ENCODE measurements at places on chromosomes 4 and X.

DNA sequence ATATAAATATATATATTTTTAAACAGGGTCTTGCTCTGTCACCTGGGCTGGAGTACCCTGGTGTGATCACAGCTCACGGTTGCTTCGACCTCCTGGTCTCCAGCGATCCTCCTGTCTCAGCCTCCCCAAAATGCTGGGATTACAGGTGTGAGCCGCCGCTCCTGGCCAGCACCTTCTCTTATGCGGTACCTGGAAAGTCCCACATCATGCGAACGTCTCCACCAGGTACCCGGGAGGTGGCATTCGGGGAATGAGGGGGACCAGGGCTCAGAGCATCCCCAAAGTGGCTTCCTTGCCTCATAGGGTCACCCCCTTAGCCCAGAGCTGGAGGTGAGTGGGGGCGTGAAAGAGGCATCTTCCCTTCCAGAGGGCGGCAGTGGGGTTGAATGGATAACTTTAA is 84.0 kb upstream of the PPP2R3B start:
- no peak for DNase-seq

GRCh38 chr4:84496706-84497503 is 2.2 kb downstream of the NKX6-1 start:
- no peak for DNase-seq

DNA sequence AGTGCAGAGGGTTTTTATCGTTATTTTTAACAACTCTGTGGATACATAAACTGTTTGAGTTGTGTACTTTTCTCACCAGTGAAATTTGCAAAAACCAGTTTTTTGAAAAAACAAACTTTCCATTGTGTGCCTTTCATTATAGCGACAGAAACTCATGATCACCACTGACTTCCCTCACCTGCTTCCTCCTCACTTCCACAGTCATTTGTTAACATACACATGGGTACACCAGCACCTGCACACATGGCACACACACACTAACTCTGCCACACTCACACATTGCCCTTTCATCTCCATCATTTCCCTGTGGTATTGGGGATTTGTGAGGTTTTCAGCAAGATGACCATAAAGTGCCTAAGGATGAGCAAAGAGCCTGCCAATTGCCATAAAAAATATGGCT is 20.6 kb downstream of the CLDN22 start:
- no peak for DNase-seq

DNA sequence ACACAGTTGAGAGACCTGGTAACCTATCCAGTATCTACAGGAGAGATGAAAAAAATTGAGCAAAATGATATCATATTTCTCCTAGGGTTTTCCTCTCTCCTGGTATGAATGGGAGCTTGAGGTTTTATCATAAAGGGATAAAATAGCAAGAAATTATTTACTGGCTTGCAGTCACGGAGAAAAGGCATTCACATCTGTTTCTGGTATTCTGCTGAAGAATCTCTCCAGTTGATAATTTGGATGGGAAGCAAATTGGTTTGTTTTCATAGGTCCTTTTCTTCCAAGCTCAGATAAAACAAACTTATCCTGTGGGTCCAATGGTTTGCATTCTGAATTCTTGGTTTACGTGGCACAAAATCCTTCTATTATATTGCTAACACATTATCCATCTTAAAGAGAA is 83.1 kb upstream of the GYPA start:
- DNase-seq: no peak

DNA sequence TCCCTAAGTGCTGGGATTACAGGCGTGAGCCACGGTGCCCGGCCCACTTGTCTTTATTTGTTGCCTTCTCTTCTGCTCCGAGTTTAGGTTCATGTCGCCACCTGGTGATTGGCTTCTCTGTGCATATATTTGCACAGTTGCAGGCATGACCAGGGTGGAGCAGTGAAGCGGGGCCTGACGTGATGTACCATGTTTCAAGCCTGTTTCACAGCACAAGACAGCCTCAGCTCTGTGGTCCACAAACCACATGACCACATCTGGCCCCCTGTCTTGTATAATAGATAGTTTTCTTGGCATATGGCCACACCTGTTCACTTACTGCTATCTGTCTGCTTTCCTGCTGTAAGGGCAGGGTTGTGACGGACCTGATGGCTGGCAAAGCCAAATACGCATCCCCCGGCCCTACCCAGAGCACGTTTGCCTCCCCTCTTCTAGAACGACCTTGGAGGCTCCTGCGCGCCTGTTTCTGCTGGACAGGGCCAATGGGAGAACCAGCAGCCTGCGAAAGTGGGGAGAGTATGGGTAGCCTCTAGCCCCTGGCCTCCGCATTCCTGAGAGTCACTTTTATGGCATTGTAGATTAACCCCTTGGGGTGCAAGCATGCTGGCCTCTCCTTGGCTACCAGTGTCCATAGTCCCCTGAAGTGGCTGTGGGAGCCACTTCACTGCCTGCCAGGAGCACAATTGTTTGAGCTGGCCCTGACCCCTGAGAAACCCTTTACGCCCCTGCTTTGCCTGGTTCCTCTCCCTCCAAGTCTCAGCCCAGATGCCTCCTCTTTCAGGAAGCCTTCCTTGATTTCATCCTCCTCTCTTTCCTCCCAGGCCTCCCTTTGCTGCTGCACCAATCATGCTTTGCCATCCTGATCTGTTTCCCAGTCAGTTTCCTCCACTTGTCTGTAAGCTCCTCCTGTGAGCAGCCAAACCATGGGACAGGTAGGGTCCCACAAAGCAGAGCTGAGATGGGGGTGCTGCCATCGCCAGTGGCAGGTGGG is 6.0 kb upstream of the SH3TC1 start:
- DNase-seq: peak; percentile 19

DNA sequence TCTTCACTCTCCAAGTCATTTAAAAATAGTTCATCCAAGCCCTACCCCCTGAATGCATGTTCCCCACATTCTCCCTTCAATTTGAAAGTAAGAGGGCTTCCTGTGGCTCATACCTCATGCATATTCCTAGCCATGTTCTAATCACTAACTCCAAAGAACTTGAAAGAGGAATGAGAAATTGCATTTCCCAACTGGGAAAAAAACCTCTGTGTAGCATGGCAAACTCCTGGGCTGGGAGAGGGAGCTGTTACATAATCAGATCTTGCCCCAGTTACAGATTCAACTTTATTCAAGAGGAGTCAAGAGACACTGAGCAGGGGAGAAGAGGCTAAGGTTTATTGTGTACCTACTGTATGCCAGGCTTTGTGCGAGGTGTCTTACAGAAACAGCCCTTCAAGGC is 90.2 kb downstream of the SLC2A9 start:
- DNase-seq: no peak

DNA sequence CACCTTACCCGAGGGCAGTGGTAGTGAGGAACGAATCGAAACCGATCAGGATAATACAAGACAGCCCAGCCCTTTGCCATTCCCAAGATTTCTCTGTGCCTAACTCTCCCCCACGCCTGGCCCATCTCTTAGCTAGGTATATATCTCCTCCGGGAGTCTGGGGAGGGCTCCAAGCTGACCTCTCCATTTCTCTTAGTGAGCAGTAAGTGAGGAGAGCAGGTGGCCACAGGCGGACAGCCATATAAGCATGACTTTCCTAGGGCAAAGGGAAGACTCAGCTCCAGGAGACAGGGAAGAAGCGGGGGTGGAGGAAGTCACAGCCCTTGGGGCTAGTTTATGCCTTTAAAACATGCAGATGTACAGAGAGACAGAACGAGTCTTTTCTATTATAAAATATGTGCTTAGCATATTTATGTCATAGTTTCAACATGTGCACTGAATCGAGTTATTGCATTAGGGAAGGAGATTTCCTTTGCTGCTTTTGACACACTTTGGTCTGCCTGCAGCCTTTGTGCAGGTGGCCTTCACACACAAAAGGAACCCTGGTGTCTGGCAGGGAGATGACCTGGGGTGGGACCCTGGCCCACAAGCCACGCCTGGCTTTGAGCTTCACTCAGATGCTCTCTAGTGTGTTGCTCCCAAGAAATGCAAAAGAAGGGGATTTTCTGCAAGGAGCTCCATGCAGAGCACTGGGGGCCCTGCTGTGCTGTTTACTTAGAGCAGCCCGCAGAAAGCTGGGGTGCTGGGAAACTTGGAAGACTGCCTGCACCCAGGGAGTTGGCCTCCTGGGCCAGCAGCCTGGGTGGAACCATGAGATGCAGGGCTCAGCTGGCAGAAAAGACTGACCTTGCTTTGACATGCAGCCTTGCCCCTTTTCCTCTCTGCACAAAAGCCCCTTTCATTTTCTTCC is 613.3 kb downstream of the BCOR start:
- peak; percentile 1 for DNase-seq

- DNase-seq: peak; percentile 2
Measured at GRCh38 chrX:67731061-67731460, 187.2 kb downstream of the AR start.
